ENCODE measurements at places on chromosomes 6 and 20.
A peak's percentile ranks its signal among the peaks of the same experiment; 100 is the strongest.

GRCh38 chr6:31403283-31404060, at the start of gene MICA:
MICA (plus strand) TSS chr6:31403595; CDS start chr6:31403633, 38 bp downstream.
- peak; percentile 94 for DNase-seq

DNA sequence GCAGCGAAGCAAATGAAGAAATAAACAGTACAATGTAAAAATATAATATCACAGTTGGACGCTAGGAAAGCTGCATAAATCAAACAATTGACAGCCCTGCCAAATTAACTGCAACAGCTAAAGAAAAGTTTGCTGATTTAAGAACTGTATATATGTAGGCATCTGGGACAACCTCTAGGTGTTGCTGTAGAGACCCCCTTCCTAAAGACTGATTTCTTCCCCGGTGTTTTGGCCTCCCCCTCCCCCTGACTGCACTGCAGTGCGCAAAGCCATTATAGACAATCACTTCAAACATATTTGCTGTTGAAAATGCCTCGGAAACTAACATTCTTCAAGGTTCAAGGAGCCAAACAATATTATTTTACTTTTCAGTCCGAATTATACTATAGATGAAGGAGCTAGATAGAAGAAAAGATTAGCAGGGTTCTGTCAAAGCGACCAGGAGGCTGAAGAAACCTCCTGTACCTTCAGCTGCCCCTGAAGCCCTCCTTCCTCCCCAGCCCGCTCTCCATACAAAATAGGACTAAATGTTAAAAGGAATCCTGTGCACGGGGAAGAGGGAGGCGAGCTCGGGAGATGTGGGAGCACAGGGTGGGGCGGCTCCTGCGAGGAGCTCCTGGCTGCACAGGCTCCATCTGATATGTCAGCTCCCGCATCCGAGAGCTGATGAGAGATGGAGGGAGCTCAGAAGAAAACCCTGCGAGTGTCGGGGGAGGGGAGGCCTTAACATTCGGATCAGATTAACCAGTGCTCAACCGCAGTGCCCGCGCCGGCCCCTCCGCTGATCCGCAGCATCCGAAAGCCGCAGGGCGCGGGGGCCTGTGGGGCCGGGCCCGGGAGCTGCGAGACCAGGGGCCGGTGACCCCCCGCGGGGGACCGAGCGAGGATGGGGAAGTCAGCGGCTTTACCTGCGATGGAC, 822 bp downstream of the ELOVL4 start:
- DNase-seq = peak; percentile 29

- DNase-seq = no peak
Observed at GRCh38 chr6:158708239-158708638, 58.4 kb downstream of the SYTL3 start.

- DNase-seq = no peak
Observed at GRCh38 chr6:80535914-80536565, 429.6 kb downstream of the BCKDHB start.

DNA sequence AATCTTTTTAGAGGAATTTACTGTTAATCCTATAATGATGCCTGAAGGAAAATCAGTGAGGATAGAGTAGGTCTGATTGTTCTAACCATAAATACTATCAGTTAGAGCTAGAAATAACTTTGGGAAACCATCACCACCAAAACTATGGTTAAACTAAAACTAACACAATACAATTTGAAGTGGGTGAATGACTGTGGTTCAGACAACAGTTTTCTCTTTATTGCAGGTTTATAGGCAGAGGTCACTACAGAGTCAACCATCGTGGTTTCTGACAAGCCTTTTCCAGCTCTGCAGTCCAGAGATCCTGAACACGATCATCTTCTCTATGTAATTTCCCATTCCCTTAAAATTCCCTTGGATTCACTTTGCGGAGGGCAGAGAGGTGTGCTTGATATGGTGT, 134.3 kb downstream of the IBTK start:
- DNase-seq = no peak

GRCh38 chr20:9628141-9628540, 113.8 kb downstream of the LAMP5 start:
- no peak for DNase-seq

GRCh38 chr20:48295966-48296421, 510.7 kb upstream of the SULF2 start:
- DNase-seq = peak; percentile 66

GRCh38 chr6:125741336-125741735, 8.1 kb upstream of the HEY2 start:
- no peak for DNase-seq

DNA sequence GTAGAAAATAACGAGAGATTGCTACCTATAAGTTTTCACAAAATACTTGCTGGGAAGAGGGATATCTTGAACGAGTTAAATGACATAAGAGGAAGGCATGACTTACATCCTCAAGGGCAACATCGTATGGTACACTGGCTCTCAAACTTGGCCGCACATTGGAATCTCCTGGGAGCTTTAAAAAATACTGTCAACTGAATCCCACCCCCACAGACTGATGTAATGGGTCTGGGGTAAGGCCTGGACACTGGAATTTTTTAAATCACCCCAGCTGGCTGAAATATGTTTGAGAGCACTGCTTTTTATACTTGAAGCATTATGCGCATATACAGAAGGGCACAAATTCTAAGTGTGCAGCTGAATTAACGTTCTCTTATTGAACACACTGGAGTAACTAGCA, 8.0 kb upstream of the TSHZ2 start:
- DNase-seq = no peak

GRCh38 chr6:43334466-43335095, 26.0 kb upstream of the CRIP3 start:
- peak; percentile 63 for DNase-seq

- no peak for DNase-seq
Observed at GRCh38 chr20:18165553-18165952, 27.9 kb downstream of the KAT14 start.

GRCh38 chr20:24648919-24649318, 179.5 kb downstream of the SYNDIG1 start:
- DNase-seq = no peak

- DNase-seq = no peak
Observed at GRCh38 chr6:165698868-165699267, 35.8 kb upstream of the PDE10A start.

GRCh38 chr20:13212750-13213149, 8.3 kb upstream of the ISM1 start:
- no peak for DNase-seq

DNA sequence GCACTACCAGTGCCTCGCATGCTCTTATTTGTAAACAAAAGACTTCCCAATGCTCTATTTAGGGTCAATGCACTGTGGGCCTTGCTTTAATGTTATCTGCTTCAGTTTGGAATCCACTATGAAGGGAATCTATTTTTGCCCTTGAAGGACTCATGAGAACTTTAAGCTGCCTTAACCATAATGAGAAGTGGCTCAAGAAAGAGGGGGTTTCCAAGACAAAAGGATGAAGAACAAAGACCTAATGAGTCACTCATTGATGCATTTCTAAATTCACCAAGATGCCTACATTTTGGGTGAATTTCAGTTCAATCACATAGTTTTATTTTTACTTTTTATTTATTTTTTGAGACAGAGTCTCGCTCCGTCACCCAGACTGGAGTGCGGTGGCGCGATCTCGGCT, 228.2 kb downstream of the LY86 start:
- DNase-seq = no peak

GRCh38 chr20:47818466-47818865, 33.2 kb upstream of the SULF2 start:
- DNase-seq = no peak

DNA sequence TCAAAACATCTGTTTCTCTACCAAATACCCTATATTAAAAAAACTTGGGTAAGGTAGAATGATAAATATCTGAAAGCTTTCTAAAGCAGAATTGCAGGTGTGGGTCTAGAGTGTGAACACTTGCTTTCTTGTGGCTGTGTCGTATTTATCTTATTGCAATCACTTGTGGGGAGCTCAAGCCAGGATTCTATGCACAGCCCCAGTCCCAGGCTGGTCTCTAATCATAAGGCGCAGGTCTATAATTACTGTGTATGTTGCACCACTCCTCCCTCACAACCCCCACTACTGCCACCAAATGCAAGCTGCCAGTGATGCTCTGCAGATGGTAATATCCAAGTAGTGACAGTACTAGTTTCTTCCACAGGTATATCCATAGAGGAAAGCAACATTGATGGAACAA, 2.2 kb upstream of the E2F3 start:
- no peak for DNase-seq

- no peak for DNase-seq
Observed at GRCh38 chr6:14452567-14453527, 335.3 kb downstream of the CD83 start.

GRCh38 chr6:144413418-144413817, 128.3 kb downstream of the UTRN start:
- no peak for DNase-seq

DNA sequence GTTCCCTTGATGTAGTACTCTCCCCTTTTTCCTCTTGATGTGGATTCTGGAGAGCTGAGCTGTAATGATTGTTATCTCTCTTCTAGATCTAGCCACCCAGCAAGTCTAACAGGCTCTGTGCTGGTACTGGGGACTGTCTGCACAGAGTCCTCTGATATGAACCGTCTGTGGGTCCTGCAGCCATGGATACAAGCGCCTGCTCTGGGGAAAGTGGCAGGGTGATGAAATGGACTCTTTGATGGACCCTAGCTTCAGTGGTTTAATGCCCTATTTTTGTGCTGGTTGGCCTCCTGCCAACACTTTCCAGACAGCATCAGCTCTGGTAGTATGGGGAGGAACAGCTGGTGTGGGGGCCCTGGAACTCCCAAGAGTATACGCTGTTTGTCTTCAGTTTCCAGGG, 216.3 kb downstream of the ADGRG6 start:
- no peak for DNase-seq

DNA sequence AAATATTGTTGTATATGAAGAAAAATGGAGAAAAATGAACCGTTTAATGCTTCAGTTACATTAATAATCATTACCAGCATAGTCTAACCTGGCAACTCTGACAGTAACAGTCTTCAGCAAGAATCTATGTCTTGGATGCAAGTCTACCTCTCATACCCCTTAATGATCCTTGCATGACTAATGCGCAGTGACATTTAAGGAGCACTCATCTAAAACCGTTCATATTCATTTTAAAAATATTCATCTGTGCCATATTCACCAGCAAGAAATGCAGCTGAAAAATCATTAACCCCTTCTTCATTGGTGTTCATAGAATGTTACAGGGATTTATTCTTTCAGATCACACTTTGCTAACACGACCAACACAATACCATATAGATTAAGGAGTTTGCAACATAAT, 227.2 kb upstream of the ASCC3 start:
- DNase-seq = no peak

DNA sequence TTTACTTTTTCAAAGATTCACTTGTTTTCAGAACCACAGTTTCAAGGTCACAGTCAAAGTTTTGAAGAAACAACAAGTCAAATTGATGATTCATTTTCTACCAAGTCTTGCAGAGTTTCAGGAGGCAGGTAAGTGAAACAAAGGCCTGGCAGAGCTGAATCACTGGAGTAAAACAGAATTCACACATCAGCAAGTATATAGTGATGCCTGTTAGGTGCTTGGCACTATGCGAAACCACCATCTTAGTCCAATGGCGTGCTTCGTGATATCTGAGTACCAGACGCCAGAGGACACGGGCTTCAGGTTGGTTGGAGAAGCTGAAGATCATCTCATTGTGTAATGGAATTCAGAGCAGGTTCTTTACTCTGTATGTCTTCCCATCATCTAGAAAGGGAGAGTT, 75.9 kb downstream of the RTN4IP1 start:
- DNase-seq = no peak

- no peak for DNase-seq
Observed at GRCh38 chr6:150719099-150719766, 119.5 kb downstream of the PLEKHG1 start.

GRCh38 chr20:50224531-50225255, 34.1 kb downstream of the CEBPB start:
- DNase-seq = peak; percentile 60

DNA sequence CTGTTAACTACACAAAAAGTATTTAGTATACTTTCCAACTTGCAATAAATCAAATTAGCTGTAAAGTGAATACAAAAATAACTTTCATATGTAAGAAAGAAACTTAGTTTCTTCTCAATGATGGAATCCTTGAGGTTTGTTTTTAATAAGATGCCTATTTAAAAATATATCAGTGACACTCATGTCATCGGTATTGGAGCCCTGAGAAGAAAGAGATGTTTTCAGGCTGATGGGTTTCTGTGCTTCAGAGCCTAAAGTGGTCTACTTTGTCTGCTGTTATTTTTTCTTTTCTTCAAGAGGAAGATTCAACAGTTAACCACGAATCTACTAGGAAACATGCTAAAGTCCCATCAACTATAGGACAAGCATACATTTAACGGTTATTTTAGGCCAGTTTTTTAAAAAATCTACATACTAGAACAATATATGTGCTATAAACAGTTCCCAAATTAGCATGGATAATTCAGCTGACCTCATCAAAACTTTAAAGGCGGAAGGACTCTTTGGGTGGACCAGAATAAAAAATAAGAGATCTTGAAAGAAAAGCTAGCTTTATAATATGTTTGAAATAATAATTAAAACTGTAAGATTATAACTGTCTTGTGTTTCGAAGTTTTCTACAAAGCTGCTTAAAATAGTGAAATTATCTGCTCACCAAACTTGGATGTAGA, 147.0 kb upstream of the SAMD5 start:
- no peak for DNase-seq

- no peak for DNase-seq
Observed at GRCh38 chr6:73231986-73232391, 6.7 kb upstream of the KHDC1L start.

DNA sequence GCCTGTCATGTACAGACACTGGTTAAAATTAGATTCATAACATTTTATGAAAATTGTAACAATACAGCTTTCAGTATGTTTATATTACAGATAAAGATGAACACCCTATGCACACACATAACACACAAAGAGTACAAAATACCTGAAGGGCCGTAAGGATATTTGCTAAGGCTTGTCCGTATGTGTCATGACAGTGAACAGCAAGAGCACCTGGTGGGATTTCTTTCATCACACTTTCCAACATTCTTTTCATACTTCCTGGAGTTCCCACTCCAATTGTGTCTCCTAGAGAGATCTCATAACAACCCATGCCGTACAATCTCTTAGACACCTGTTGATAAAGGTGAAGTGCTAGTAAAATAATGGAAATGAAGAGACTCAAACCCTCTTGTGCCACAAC, 83.7 kb downstream of the HMGCLL1 start:
- no peak for DNase-seq

- no peak for DNase-seq
Observed at GRCh38 chr6:78538002-78538401, 329.3 kb upstream of the IRAK1BP1 start.

DNA sequence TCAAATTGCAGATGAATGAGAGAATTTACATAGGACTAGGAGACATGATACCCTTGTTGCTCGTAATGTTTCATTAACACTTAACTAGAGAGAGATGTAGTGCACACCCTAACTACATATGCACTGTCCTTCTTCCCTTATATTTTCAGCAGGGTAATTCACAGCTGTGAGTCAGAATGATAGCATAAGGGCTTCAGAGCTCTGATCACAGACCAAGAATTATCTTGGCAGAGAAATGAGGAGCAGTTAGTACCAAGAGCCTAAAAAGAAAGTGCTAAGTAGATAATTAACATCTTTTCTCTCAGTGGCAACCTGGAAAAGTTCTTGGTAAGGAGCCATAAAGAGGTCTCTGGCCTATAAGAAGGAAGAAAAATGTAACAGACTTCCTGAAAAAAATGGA, 35.8 kb downstream of the GRIK2 start:
- no peak for DNase-seq
